ENCODE measurements at places on chromosomes 1 and 21. TPM values are rescaled to one million over a fixed set of nuclear protein-coding genes. Genes with fewer than 3 reads are reported as not detected.

The C1orf141 gene
- not detected for total RNA-seq

The NBPF4 gene
- not detected for total RNA-seq

The PGLYRP3 gene
- not detected for total RNA-seq

The SPRR2A gene
- not detected for total RNA-seq

The YBEY gene
- total RNA-seq: 20.9 TPM

The MAP1LC3C gene
- not detected for total RNA-seq

The TRIM33 gene
- total RNA-seq: 66.5 TPM

The G0S2 gene
- total RNA-seq: 0.60 TPM

The RAP1A gene
- total RNA-seq: 36.6 TPM

The KCNT2 gene
- 26.1 TPM for total RNA-seq

The POLR3GL gene
- total RNA-seq: 12.8 TPM

The KCNC4 gene
- 1.5 TPM for total RNA-seq

The VPS45 gene
- 58.1 TPM for total RNA-seq

The MORN1 gene
- total RNA-seq: 34.0 TPM

The C1orf174 gene
- 25.3 TPM for total RNA-seq

The USH2A gene
- 0.55 TPM for total RNA-seq

The LY9 gene
- total RNA-seq: not detected

The TIAM1 gene
- total RNA-seq: 36.8 TPM

The TRNP1 gene
- total RNA-seq: 48.8 TPM

The BNIPL gene
- total RNA-seq: 0.91 TPM

The AKT3 gene
- 42.4 TPM for total RNA-seq

Measured in progenitor cell of endocrine pancreas (in vitro differentiated cells).